Stimulated activated CD4-positive, alpha-beta T cell treated with anti-CD3 and anti-CD28 coated beads, Interleukin-1b, Interleukin-23, amount 100 ng/mL, for 4 hours (primary cell): ENCODE measurements at places on chromosomes 11 and 22.
A peak's percentile ranks its signal among the peaks of the same experiment; 100 is the strongest.

- DNase-seq: no peak
These were observed 16.4 kb upstream of the SNX32 start for GRCh38 chr11:65817312-65817834.

- no peak for DNase-seq
These were observed 37.5 kb downstream of the KIRREL3 start for GRCh38 chr11:126963115-126963514.

- DNase-seq: no peak
These were observed 134.6 kb downstream of the ST3GAL4 start for GRCh38 chr11:126489836-126490660.

DNA sequence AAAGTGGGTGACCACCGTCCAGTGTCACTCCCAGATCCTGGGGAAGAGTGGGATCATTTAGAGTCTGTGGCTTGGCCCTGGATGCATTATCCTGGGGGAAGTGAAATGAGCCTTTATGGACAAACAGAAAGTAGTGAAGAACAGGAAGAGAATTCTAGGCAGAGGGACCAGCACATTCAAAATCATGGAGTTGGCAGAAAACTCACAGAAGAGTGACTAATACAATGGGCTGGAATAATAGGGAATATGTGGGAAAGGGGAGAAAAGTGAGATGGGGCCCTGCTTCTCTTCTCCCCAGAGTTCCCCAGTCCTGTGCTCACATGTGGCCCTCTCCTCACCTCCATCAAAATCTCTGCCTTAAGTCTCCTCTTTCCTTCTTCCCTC, 84.3 kb downstream of the CCDC81 start:
- DNase-seq: no peak

DNA sequence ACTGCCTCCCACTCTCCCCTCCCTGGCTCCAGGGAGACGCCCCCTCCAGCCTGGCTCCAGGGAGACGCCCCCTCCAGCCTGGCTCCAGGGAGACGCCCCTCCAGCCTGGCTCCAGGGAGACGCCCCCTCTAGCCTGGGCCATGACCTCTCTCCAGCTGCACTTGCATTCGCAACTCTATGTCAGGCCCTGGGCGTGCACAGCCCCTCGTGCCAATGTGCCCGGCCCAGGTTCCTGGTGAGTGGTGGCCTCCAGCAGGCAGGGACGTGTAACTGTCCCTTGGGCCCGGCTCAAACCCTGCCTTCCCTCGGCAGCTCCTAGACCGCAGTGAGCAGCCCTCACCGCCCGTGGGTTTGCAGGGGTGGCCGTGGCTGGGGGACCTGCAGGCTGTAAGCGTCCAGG, 6.9 kb downstream of the MUC6 start:
- DNase-seq: no peak

DNA sequence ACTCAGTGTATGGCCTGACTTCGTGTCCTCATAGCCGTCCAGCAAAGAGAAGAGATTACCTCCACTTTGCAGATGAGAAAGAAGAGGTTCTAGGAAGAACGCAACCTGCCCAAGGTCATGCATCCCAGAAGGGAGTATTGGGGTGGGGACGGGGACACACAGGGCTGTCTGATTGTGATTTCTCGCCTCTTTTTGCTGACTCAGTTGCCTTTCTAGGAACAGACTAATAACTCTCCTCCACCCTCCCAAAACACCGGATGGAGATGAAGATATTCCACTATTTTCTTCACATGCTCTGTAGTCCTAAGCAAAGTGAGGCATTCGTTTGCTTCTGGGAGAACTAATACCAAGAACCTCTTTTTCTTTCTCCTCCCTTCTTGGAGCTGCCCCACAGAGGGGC, 529.3 kb downstream of the MIAT start:
- no peak for DNase-seq

- no peak for DNase-seq
These were observed 19.1 kb downstream of the HIRA start for GRCh38 chr22:19412478-19412877.

DNA sequence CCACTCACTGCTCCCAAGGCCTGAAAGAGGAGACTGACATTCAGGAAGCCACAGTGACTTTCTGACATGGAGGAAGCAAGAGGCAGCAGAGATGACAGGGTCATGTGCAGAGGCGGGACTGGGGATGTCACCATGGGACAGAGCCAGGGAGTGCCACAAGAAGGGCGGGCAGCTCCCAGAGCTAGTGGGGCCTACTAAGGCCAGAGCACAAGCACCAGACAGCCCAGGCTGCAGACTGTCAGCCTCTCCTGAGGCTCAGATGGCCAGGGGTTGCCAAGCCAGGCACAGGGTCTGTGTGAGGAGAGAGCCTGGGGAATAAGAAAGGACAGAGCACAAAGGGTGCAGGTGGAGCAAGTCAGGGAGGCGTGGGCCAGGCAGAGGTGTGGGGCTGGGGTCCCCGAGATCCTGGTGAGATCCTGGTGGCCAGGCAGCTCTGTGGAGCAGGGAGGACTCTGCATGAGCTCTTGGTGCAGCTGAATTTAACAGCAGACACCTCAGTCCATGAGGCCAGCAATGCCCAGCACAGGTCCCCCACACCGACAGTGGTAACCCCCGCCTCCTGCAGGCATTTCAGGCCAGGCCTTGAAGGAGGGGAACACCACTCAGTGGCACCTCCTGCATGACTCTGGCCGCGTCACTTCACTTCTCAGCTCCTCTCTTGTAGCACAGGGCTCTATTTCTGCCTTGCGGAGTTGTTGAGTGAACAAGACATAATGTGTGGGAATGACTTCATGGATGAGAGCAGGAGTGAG, 52.3 kb downstream of the SGSM3 start:
- no peak for DNase-seq

- no peak for DNase-seq
These were observed 40.9 kb upstream of the BLID start for GRCh38 chr11:122156940-122157382.

- DNase-seq: no peak
These were observed 61.4 kb upstream of the MTMR2 start for GRCh38 chr11:95985174-95985808.

- DNase-seq: no peak
These were observed 341 bp downstream of the NAALADL1 start for GRCh38 chr11:65058012-65058411.

GRCh38 chr11:9367551-9367950, 16.9 kb upstream of the IPO7 start:
- DNase-seq: no peak

- DNase-seq: peak; percentile 74
These were observed 22.6 kb downstream of the RTN4RL2 start for GRCh38 chr11:57482782-57483561.

- DNase-seq: no peak
These were observed 35.6 kb downstream of the RNF169 start for GRCh38 chr11:74784234-74784633.

DNA sequence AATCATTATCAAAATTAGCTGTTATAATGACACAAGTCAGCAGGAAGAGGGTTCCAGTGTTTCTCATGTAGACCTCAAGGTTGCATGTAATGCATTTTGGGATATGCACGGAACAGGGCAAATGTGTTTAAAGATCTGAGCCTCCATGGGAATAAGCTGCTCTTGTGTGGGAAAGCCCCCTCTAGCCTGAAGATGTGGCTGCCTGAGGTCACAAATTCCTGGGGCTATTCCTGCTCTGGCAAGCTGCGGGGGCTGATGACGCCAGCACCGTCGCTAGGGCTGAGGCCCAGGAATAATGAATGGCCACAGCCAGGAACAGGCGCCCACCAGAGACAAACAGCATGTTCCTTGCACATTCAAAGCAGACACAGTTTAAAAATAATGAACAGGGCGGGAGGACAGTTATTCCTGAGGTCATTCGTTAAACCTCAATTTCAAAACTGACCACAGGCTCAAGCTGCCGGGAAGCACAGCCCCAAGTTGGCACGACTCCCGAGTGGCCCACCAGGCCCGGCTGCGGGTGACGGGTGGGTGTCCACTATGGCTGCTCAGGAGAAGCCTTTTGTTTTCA, 11.7 kb downstream of the OSBPL5 start:
- no peak for DNase-seq

GRCh38 chr11:87425943-87426342, 388.2 kb downstream of the TMEM135 start:
- no peak for DNase-seq

DNA sequence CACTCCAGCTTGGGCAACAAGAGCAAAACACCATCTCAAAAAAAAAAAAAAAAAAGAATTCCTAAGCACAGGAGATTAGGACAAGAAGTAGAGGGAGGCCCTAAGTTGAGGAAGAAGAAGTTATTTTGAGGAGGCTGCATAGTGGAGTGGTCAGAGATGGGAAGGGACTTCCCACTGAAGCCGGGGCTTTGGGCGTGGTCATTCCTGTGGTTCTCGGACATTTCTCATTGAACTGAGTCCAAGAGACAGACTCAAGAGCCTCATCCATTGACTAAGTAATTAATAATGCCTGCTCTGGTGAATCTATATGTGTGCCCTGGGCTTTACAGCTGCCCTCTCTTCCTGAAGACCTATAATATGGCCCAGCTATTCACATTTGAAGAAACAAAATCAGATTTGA, 53.2 kb upstream of the FTH1 start:
- DNase-seq: no peak

DNA sequence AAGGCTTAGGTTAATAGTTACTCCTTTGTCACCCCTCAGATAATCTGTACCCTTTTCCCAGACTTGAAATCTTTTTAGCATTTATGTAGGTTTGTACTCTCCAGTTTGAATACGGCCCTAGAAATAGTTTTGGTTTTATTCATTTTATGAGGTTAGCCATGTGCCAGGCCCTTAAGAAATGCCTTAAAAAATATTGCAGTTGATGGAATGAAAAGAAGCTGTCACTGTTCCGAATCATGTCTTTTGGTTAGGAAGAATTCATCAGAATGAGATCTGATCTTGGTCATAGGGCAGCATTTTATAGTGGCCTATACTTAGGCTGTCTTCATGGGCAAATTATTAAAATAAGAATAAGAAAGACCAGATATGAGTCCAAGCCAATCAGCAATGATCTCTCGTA, 14.8 kb upstream of the PRSS23 start:
- no peak for DNase-seq

- DNase-seq: no peak
These were observed 3.0 kb downstream of the RPS25 start for GRCh38 chr11:119015054-119015611.

- no peak for DNase-seq
These were observed 121.3 kb downstream of the NECTIN1 start for GRCh38 chr11:119607726-119608125.

- DNase-seq: no peak
These were observed 177.7 kb upstream of the RAG2 start for GRCh38 chr11:36775756-36776155.

DNA sequence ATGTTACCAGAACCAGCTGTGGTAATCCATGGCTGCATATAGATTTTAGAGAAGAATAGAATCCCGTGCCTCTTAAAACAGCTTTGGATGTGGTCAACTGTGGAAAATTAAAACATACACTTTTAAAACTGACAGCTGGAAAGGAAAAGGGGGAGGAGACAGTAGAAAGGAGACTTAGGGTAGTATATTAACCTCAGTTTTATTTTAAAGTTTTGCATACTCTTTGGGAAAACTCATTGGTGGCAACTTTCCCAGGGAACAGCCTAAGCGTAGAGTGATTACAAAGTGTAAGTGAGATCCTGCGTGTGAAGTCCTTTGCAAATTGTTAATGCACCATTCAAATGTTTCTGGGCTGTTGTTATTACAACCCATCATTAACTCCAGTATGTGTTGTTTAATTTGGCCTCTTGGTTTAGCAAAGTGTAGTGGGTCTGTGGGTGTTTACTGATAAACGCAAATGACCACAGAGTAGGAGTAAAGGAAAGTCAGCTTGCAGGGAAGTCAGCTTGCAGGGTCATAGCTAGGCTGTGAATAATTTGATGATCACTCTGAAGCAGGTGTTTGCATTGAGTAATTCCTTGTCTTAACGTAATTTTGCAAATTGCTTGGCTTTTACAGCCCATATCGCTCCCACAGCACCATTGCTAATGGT, 88.0 kb upstream of the DBX1 start:
- no peak for DNase-seq

DNA sequence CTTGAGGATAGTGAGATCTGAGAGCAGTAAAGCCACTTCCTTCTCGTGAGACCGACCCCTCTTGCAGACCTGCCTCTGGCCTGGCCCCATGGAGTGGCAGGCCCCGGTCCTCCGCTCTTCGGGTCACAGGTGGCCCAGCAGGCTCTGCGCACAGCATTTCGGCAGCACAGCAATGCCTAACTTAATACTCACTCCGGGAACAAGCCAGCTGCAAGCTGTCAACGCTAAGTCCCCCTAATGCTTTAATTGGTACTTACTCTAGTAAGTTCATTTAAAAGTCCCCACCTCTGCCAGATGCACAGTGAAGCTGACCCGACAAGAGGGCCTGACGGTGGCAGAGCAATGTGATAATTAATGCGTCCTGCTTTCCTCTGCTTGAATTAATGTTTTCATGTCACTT, 349.3 kb upstream of the B3GAT1 start:
- no peak for DNase-seq

- DNase-seq: no peak
These were observed 163.4 kb upstream of the NECTIN1 start for GRCh38 chr11:119892311-119892808.

DNA sequence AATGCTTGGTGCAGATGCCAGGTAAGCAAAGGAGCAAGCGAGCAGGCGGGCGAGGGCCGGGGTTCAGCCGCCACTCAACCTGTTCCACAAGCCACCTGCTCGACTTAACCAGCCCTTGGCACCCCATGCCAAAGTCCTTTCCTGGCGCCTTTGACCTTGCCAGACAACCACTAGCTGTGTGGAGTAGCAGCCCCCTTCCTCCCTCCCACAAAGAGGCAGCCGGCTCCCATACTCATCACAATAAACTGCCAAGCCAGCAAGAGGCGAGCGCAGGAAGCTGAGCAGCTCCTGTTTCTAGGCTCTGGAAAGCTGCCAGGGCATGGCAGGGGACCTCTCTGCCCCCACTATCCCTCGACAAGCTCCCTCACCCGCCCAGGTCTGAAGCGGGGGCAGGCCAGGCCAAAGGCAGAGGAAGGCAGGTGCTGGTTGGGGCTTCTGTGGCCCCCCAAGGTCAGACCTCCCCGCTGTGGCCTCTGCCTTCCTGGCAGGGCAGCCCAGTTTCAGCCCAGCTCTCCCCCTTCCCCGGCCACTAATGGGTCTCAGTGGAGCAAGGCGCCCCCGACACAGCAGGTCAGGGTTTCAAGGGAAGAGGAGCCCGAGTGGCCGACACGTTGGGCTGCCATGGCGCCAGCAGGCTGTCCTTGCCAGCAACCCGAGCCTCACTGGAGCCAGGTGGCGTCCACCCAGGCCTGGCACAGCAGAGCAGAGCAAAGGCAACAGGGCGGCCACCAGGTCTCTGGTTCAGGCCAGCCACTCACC, 15.3 kb downstream of the MACROD1 start:
- no peak for DNase-seq
